Fibroblast of skin of back (primary cell): ENCODE measurements at places on chromosomes 12 and 14.

DNA sequence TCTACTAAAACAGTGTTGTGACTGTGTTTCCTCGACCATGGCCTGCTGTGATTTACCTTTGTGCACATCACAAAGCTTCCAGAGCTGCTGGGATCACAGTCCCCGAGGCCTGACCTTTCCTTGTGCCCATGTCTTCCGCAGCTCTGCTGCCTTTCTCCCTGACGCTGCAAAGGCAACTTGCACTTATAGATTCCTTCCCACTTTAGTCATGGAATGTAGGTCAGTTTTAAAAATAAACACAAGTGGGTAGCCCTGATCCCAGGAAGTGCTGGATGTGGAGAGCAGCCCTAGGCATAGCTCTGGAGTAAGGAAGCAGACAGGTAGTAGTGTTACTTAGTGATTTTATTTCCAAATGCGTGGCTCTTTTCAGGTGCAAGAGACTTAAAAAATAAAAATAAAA is 825.7 kb downstream of the AACS start:
- DNase-seq, result peak; percentile 55

DNA sequence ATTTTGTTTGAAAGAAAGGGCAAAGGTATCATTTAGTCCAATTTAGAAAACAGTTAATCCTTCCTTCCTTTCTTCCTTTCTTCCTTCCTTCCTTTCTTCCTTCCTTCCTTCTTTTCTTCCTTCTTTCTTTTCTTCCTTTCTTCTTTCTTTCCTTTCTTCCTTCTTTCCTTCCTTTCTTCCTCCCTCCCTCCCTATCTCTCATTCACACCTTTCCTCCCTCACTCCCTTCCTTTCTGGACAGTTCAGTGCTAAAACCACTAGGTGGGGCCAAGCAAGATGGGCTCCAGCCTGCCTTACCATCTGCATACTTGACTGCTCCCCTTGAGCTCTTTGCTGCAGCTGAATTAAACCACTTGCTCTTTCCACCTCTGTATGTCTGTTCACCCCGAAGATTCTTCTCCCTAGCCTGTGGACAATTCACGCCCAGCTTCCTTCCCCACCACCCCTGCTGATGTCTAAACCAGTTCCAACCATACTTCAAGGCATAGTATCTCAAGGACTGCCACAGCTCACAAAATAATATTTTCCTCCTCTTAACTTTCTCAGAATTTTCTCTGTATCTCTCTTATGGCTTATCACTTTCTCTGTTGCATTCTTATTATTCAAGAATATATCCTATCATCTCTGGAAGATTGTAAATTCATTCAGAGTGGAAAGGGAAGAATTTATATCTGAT is 78.0 kb downstream of the DBX2 start:
- DNase-seq, result peak; percentile 9

- DNase-seq, result no peak
These were observed 140.6 kb upstream of the PELI2 start for GRCh38 chr14:55977392-55978150.

DNA sequence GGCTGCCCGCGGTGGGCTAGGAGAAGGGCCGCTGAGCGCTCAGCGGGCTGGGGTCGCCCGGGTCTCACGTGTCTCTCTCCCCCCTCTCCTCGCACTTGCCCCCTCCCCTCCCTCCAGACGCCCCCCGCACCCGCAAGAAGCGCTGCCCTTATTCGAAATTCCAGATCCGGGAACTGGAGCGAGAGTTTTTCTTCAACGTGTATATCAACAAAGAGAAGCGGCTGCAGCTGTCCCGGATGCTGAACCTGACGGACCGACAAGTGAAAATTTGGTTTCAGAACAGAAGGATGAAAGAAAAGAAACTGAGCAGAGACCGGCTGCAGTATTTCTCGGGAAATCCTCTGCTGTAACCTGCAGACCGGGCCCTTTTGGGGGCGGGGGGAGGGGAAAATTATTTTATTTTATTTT is 314 bp upstream of the HOTAIR start:
- DNase-seq, result no peak

DNA sequence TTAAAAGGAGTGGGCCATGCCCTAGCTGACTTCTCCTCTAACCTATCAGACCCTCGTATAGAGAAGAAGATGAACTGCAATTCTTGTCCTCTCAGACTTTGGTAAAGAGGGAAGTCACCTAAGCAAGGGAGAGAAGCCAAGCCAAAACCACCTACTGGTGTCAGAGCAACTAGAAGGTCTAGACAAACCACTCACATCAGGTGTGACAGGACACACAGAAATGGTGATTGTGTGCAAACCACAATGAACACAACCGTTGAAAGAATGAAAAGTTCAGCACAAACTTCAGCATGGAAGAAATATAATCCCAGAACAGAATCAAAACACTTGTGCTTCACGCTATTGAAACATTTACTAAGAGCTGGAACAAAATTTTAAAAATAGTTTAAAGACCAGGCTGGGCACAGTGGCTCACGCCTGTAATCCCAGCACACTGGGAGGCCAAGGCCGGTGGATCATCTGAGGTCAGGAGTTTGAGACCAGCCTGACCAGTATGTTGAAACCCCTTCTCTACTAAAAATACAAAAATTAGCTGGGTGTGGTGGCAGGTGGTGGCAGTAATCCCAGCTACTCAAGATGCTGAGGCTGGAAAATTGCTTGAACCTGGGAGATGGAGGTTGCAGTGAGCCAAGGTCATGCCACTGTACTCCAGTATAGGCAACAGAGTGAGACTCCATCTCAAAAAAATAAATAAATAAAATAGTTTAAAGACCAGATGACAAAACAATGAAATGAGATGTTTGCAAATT is 56.2 kb upstream of the NTF3 start:
- DNase-seq, result no peak

- no peak for DNase-seq
These were observed 207.8 kb downstream of the KSR2 start for GRCh38 chr12:117760990-117761389.

DNA sequence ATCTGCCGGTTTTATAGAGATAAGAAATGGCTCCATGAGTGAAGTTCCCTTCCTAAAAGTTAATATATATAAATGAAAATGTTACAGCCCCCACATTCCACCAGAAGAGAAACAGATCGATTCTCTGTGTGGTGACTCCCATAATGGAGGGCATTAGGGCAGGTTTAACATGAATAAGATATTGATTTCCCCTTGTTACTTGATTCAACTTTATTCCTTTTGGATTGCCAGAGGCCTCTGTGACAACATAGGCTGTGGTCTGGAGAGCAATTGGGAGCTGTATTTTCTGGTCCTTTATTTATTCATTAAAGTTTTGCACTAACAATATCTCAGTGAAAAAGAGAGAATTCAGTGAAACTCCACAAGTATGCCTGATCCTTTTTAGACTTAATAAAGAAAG is 125.2 kb upstream of the CCDC196 start:
- DNase-seq, result no peak

- DNase-seq, result no peak
These were observed 56.2 kb downstream of the TPCN1 start for GRCh38 chr12:113277511-113277910.

- peak; percentile 74 for DNase-seq
These were observed 28.1 kb downstream of the MSRB3 start for GRCh38 chr12:65306366-65307168.

DNA sequence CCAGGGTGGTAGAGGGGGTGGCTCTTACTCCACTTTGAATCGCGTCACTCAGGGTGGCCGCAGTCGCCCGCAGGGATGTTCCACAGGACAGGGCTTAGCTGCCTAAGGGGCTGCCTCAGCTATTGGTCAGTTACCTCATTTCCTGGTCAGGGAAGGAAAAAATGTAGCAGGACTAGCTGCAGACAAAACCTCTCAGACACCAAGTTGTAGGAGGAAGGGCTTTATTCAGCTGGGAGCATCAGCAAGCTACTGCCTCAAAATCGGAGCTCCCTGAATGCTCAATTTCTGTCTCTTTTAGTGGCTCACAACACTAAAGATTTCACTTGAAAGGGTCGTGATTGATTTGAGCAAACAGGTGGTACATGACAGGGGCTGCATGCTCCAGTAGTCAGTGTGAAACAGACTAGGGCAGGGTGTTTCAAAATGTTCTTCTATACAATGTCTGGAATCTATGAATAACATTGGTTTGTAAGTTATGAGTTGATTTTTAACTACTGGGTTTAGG is 6.4 kb upstream of the CLEC6A start:
- DNase-seq, result no peak

- DNase-seq, result no peak
These were observed 155.7 kb upstream of the C14orf180 start for GRCh38 chr14:104423701-104424405.

GRCh38 chr12:52670961-52671360 is 9.2 kb downstream of the KRT1 start:
- DNase-seq, result no peak

- peak; percentile 75 for DNase-seq
These were observed 3.5 kb downstream of the FBXO34 start for GRCh38 chr14:55274751-55275150.

GRCh38 chr14:55152052-55152753 is 23.2 kb downstream of the LGALS3 start:
- no peak for DNase-seq

DNA sequence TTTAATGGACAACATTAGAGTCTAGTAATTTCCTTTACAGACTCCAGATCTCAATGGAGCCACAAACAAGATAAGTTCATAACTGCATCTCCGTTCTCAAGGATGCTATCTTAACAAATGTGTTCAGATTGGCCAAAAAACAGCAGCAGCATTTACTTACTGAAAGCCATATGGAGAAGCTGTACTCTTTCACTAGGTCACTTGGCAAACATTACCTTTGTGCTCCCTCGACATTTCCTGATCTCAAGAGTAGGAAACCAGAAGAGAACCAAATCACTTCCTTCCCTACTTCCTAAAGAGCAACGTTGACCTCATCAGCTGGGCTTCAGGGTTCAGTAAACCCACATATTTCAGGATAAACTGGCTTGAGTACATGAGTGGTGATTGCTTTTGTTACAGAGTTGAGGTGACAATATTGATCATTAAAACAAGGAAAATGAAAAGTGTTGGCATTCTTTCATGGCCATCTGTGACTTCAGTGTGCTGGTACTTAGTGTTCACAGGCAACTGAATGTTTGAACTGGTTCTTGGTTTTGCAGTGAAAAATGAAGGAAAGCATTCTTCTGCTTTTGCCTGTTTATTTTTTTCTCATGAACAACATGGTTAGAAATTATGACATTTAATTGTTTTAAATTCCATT is 449.6 kb downstream of the TMEM117 start:
- DNase-seq, result no peak

DNA sequence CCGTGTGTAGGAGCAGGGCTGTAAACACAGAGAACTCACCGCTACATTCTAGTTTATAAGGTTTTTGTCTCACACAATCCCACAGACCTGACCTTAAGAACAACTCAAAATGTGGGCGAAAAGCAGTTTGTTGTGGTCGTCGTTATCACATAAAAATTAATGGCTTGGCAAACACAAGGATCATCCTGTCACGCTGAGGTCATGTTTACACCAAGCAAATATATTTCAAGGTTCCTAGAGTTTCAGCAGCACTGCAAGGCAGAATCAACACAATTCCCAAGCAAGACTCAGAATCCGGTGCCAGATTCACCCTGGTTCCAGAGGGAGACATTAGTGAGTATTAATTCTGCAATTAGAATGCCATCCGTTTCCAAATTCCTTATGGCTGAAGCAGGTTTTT is 30.1 kb upstream of the MAP1LC3B2 start:
- DNase-seq, result no peak
